ENCODE measurements at places on chromosomes 7 and 10. TPM values are rescaled to one million over a fixed set of nuclear protein-coding genes. Genes with fewer than 3 reads are reported as not detected.

The TYW1 gene
- 16.6 TPM for total RNA-seq

- no peaks in the 10 kb centered on the region for H3K36me3 ChIP-seq
- no peaks in the 10 kb centered on the region for H3K4me1 ChIP-seq
- DNase-seq: no peak
- H3K27ac ChIP-seq: no peak overlapping the region
- H3K27me3 ChIP-seq: no peaks in the 10 kb centered on the region
These were observed 1249.1 kb downstream of the TYW1 start for GRCh38 chr7:68245688-68246087.

- no peak overlapping the region for H3K4me3 ChIP-seq
- H3K27me3 ChIP-seq: no peaks in the 10 kb centered on the region
- H3K36me3 ChIP-seq: no peaks in the 10 kb centered on the region
These were observed 148.4 kb downstream of the MDFIC start for GRCh38 chr7:115070311-115070710.

DNA sequence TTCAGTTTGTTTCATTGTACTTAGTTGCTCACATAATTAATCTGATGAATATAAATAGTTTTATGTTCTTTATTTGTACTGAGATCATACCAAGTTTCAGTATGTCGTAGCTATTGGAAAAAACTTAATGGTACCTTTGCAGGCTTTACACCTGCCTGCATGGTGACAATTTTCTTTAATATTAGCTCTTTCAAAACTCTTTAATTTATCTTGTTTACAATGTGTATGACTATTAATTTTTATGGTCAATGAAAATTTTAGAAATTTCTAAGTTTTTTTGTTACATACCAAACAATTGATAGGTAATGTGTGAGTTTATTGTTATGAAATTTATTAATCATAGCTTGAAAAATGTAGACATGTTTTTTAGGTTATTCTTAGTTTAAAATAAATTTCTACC lies 4.0 kb downstream of the DYNC2I1 start:
- H3K36me3 ChIP-seq: no peaks in the 10 kb centered on the region
- DNase-seq: no peak
- H3K27ac ChIP-seq: no peak overlapping the region
- H3K4me1 ChIP-seq: peaks cover 50% of the 10 kb centered on the region
- H3K4me3 ChIP-seq: no peak overlapping the region

The PRSS1 gene
- total RNA-seq: 14.6 TPM

The C10orf95 gene
- total RNA-seq: 2.1 TPM

GRCh38 chr10:107164992-107165391 lies 486 bp upstream of the SORCS1 start:
- no peaks in the 10 kb centered on the region for H3K27me3 ChIP-seq
- no peak overlapping the region for H3K4me3 ChIP-seq
- H3K27ac ChIP-seq: no peak overlapping the region
- no peak for DNase-seq
- no peaks in the 10 kb centered on the region for H3K4me1 ChIP-seq

DNA sequence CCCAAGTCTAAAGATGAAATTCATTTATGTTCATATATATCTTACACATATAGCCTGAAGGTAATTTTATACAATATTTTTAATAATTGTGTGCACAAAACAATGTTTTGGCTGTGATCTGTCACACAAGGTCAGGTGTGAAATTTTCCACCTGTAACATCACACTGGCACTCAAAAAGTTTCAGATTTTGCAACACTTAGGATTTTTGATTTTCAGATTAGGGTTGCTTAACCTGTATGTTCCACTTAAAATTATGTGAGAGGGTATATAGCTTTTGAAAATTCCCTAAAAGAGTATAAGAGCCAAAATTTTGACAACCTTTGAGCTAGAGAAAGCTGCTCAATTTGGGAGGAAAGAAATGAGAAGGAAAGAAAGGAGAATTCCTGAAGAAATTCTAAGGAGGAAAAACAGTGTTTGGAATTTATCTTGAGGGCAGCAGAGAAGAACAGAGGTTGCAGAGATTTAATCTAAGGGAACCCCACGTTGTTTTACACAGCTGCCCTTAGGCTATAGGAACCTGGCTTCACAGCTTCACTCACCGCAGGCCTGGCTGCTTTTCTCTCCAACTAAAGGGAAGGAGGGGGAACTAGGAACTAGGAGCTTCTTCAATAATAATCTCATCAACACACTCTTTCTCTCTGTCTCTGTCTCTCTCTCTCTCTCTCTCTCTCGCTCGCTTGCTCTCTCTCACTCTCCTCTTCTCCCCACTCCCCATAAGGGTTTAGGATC lies 8.5 kb downstream of the VOPP1 start:
- H3K4me3 ChIP-seq: no peak overlapping the region
- H3K27me3 ChIP-seq: no peaks in the 10 kb centered on the region
- H3K4me1 ChIP-seq: peaks cover 12% of the 10 kb centered on the region

DNA sequence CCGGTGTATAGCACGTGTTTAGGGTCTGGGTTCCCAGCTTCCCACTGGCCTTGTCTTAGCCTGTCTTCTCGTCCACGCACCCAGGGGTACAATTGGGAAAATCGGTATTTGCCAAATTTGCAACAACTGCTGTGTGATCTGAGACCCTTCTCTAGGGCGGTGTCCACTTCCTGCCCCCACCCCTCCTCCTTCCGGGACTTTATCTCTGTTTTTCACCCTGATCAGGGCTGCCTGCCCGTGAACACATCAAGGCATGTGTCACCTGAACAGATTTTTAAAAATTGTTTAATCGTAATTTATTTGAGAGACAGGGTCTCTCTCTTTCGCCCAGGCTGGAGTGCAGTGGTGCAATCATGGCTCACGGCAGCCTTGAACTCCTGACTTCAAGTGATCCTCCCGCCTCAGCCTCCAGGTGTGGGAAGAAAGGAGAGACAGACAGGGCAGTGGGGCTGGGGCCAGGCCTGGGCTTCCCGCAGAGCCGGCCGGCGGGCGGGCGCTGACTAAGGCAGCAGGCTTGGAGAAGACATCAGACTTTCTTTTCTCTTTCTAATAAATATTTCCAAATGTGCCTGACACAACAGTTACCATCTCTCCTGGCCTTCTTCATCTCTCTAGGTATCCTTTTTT lies 27.5 kb downstream of the ELFN1 start:
- no peak overlapping the region for H3K4me3 ChIP-seq
- H3K4me1 ChIP-seq: no peaks in the 10 kb centered on the region
- 0 out of 2 replicates have a peak, but pooled peaks cover 3% of the 10 kb centered on the region for H3K27me3 ChIP-seq
- no peak for DNase-seq
- no peaks in the 10 kb centered on the region for H3K36me3 ChIP-seq

DNA sequence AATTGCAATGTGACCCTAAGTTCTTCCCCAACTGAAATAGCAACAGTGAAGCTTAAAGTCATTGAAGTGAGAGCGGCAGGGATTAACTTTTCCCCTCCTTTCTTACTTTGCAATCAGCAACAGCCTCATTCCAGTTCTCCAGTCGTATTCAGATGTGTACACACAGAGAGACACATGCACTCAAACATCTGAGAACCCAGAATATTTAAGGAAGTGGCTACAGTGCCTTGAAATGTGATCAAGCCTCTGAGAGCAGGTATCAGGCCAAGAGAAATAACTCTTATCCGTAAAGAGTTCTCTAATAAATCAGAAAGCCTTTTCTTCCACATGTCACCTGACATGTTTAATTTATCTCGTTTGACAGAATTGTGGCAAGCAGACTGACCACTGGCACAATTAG lies 388.9 kb upstream of the NPVF start:
- H3K36me3 ChIP-seq: no peaks in the 10 kb centered on the region
- no peak for DNase-seq
- no peaks in the 10 kb centered on the region for H3K4me1 ChIP-seq

Measured in HCT116 (cell line).